Bronchial epithelial cell (primary cell): ENCODE measurements at places on chromosomes 7 and 10. TPM values are rescaled to one million over a fixed set of nuclear protein-coding genes. Genes with fewer than 3 reads are reported as not detected.

Gene TIAL1
- 20.1 and 28.4 TPM in 2 replicates for total RNA-seq

Gene PTF1A
- total RNA-seq, result not detected in 2 replicates

GRCh38 chr10:60623627-60624026 is 154.7 kb upstream of the CDK1 start:
- no peak for DNase-seq

DNA sequence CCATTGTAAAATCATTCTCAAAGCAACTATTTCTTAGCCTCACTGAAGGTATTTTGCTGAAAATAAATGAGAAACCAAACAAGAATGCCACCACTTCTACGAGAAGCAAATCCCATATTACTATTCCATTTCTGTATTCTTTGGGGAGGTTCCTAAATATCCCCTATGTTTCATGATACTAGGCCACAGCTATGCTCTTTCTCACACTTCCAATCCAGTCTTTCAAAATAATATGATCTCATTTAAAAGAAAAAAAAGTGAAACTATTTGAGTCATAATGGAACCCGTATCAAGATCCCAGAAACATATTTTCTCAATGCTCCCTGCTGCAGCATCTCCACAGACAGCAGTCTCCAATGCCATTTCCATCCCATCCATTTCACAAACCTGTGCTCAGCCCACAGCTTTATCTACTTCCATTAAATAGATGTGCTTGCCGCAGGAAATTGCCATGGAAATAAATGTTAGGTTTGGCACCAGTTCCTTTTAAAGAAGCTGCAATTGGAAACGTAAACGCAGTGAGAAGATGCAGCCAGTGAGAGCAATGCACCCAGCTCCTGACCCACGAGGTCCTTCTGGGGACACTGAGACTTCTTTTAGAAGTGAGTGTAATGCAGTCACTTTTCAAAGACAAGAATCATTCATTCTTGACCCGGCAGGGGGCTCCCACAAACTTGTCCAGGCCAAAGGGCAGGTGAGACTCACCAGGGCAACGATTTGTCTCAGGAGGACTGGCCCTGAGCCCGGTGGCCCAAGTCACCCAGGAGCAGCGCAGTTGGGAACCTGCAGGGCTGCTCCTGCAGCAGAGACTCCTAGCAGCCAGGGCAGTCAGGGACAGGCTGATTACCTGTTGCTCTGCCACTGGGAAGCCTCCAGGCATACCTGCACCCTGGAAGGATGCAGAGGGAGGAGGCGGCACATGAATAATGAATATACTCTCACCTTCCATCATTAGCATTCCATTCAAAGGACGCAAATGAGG is 99.6 kb downstream of the C10orf90 start:
- no peak for DNase-seq

Gene OR6V1
- total RNA-seq, result not detected in 2 replicates

Gene ANKRD61
- total RNA-seq, result 0.26 TPM in 1 of 2 replicates, not detected in the other
